Activated T-helper 1 cell treated with anti-CD3 and anti-CD28 coated beads, Interleukin-2, amount 50 U/mL, for 16 hours (primary cell): ENCODE measurements at places on chromosomes 2 and 18.

GRCh38 chr2:179825494-179825893 is 35.9 kb downstream of the ZNF385B start:
- no peak for DNase-seq

DNA sequence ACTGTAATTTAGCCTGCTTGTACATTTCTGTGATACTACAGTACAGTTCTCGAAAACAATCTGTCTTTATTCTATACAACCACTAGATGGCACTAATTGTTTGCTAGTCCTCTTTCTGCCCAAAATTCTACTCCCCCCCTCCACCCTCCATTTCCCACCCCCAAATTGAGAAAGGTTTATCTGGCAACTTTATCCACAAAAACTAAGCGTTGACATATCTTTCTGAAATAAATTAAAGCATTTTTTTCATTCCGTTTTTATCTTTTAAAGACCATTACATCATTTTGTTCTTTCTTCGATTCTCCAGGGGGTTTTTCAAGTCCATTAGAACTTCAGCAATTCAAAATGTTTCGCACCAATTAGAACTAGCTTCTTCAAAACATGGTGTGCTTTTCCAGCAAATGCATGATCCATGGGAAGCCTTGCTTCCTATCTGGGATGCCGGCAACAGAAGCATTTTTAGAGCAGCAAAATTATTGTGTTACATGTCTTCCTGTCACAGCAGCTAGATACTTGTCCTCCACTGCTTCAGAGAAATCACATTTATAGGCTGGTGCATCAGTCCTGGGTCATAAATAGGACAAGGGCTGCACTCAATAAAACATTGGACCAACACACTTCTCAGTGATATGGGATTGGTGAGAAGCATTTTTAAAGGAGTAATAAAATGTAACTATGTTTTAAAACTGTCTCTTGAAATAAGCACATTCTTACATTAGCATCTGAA is 241.3 kb downstream of the PAX3 start:
- no peak for DNase-seq

DNA sequence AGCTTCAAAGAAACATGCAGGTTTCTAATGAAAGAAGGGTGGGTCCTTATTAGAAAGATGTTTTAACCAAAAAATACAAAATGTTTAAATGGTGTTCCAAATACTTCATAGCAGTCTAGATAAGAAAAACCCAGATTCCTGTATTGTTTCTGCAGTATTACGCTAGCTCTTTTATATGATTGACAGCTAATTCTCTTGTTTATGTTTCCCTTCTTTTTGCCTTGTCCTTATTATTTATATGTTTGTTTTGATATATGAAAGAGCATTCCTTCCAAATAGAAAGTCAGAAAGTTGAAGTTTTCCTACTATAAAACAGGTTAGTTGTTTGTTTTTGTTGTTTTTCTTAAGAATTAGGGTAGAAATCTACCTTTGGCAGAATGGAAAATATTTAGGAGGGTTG is 41.1 kb upstream of the PNPT1 start:
- DNase-seq: no peak

DNA sequence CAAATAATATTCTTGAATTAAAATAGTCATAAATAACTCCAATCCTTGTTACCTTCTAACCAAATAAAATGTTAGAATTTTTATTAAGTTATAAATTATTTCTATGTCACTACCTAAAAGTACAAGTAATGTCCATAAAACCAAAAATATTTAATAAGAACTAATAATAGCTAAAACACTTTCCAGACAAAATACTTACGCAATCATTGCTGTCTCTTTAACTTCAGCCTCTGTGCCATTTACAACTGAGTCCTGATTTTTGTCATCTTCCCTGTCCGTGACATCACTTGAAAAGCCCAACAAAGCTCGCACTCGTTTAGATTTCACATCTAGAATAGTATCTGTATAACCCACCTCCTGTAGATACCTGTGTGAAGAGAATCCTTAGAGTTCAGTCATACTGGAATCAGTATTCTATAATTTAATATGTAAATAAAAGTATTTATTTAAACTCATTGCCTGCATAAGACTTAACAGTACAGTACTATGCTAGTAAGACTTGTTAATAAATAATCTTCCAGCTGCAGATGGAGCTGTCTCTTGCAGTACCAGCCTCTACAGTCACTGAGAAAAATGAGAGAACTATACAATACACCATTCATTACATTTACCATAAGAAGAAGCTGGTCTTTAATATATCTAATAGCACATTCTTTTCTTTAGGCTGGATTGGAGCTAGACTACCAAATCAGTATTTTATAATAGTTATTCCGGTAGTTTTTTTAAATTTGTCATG is 63.8 kb downstream of the STRN start:
- DNase-seq: no peak

DNA sequence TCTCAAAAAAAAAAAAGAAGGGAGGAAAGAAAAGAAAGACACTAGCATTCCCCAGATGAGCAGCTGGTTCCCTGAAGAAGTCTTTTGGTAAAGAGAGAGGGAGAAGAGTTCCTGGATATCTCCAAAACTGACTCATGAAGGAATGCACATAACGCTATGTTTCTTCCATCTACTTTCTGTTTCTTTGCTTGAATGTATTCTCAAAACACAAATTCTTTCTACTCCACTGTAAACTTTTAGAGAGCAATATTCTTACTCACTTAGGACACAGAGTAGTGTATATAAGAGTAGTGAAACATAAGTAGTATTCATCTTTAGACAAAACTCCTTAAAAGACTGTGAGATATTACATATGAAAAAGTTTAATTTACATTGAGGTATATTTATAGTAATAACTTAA is 64.2 kb downstream of the TRIP12 start:
- no peak for DNase-seq

DNA sequence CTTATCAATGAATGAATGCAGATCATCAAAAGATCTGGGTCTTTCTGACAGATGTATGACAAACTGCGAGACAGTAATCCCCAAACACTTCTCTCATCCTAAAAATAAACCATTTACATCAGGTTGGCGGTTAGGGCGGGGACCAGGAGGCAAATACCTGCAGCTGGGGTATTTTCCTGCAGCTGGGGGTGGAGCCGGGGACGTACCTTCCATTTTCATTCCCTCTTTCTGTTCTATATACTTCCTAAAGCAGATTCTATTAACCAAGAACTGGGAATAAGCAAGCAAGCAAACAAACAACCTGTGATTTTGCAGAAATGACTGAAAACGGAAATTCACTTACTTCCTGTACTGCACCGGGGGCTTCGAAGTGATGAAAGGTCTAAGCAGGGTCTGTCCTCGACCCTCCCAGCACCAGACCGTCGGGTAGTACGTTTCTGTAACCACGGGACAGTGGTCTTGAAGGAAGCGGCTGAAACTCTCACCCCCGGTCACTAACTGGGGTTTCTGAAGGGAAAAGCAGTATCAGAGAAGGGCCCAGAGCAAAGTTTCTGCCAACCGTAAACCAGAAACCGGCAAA is 1.2 kb downstream of the ABHD3 start:
- DNase-seq: no peak

DNA sequence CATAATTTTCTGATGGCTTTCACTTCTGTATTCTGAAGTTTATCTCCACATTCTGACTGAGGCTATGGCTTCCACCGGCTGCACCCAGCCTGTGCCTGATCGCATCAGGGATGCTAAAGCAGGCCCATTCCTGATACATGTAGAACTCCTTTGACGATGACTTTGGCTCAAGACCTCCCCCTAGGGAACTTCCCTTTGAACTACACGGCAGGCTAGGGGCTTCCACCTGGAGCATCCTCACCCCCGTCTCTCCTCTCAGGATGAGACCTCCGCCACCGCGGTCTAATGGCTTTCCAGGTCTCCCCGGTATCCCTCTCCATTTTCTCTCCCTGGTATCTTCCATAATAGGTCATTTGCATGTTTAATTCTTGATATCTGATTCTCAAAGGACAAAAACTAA is 214.9 kb upstream of the CHST9 start:
- no peak for DNase-seq

- no peak for DNase-seq
These were observed 231.0 kb downstream of the DSC3 start for GRCh38 chr18:30811580-30811979.

- DNase-seq: no peak
These were observed 82.3 kb downstream of the POLR1A start for GRCh38 chr2:86023366-86023712.

GRCh38 chr2:43519643-43520221 is 76.1 kb downstream of the THADA start:
- DNase-seq: no peak

GRCh38 chr2:138003411-138003810 is 39.1 kb downstream of the HNMT start:
- no peak for DNase-seq

GRCh38 chr2:160241251-160242137 is 41.4 kb upstream of the ITGB6 start:
- no peak for DNase-seq

- no peak for DNase-seq
These were observed 3.6 kb downstream of the USP39 start for GRCh38 chr2:85619617-85620016.

GRCh38 chr18:30088238-30089015 is 954.1 kb downstream of the DSC3 start:
- no peak for DNase-seq

DNA sequence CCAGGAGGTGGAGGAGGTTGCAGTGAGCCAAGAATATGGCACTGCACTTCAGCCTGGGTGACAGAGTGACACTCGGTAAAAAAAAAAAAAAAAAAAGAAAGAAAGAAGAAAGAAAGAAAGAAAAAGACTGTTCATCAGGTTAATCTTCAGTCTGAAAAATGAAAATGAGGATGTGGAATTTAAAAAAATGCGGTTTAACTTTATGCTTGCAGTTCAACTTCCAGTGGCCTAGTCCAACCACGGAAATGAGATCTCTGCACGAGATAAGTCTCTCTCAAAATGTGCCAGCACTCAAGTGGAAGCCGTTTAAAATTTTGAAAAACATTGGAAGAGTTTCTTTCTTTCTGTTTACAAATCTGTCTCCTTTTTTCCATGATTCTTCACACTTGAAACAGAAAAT is 112.1 kb downstream of the DOCK10 start:
- no peak for DNase-seq

GRCh38 chr18:68234131-68234530 is 480.8 kb downstream of the TMX3 start:
- DNase-seq: no peak

GRCh38 chr2:98036349-98037000 is 40.7 kb upstream of the TMEM131 start:
- DNase-seq: no peak

DNA sequence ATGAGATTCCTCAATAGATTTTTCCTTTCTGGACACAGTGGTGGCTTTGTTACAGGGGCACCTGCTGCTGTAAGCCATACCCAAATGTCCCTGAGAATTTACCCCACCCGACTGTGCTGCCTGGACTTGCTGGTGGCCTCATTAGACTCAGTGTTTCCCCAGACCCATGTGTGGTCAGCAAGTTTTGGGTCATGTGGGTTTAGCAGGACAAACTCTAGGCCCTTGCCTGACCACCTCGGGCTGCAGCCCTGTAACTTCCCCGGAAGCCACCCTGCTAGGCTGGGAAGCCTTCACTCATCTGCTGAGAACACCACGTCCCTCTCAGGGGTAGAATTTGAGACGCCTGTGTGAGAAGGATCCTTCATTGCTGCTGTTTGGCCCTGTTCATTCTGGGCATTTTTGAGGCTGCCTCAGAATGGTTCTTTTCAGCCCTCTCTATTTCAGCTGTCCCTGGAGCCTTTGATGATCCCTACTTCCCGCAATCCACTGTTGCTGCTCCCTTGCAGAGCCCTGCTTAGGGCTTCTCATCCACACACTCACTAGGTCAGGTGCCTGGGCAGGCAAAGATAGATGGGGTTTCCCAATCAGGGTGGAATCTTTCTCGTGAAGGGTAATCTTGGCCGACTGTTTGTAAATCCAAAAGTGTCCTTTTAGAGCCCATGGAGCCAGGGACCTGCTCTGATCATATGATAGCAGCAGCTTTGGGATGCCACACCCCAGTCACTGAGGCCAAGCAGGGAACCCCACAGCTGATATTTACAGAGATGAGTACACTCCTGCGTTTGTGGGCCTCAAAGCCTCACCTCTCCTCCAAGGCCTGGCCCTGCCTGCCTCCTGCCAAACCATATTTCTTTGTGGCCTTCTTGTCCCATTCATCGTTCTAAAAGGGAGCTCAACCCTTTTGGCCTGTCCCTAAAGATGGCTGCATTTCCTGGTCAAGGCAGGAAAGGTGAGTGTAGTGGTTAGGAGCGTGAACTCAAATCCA is 6.7 kb downstream of the EHD3 start:
- no peak for DNase-seq

DNA sequence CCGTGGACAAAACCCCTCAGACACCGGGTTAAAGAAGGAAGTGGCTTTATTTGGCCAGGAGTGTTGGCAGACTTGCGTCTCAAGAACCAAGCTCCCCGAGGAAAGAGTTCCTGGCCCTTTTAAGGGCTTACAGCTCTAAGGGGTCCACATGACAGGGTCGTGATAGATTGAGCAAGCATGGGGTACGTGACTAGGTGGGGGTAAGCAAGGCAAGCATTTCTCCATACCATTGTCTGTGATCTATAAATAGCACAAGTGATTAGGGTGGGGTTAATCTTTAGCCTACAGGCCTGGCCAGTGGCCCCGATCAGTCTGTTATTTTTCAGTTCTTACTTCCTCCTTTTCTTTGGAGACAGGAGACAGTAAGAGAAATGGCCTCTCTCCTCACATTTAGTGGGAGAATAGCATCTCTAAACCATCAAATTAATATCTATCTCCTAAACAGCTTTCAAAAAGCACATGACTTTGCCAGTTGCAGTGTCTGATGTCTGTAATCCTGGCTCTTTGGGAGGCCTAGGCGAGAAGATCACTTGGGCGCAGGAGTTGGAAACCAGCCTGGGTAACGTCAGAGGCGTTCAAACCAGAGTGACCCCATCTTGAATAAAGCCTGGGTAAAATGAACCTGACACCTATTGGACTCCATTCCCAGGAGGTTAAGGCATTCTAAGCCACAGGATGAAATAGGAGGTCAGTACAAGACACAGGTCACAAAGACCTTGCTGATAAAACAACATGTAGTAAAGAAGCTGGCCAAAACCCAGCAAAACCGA is 18.3 kb upstream of the CNOT11 start:
- DNase-seq: no peak

GRCh38 chr2:95159690-95160449 is at the start of gene ZNF514:
Gene ZNF514, minus strand, starts transcription at chr2:95159848. Its CDS starts 6,595 bp downstream, at chr2:95153253.
- peak; percentile 51 for DNase-seq

GRCh38 chr2:176150584-176151441 is 537 bp upstream of the HOXD4 start:
- DNase-seq: no peak

DNA sequence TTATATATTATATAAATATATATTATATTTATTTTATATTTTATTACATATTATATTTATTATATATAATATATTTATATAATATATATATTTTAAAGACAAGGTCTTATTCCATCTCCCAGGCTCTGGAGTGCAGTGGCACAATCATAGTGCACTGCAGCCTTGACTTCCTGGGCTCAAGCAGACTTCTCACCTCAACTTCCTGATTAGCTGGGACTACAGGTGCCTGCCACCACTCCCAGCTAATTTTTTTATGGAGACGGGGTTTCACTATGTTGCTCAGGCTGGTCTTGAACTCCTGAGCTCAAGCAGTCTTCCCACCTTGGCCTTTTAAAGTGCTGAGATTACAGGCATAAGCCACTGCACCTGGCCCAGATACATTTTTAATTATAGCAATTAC is 110.0 kb downstream of the PHLPP1 start:
- DNase-seq: no peak

- DNase-seq: no peak
These were observed 89.4 kb upstream of the FHL2 start for GRCh38 chr2:105488285-105488684.
